Activated T-helper 1 cell treated with Interleukin-2 at 50 U/mL for 16 hours (primary cell): ENCODE measurements at places on chromosomes 6 and 20.
A peak's percentile ranks its signal among the peaks of the same experiment; 100 is the strongest.

DNA sequence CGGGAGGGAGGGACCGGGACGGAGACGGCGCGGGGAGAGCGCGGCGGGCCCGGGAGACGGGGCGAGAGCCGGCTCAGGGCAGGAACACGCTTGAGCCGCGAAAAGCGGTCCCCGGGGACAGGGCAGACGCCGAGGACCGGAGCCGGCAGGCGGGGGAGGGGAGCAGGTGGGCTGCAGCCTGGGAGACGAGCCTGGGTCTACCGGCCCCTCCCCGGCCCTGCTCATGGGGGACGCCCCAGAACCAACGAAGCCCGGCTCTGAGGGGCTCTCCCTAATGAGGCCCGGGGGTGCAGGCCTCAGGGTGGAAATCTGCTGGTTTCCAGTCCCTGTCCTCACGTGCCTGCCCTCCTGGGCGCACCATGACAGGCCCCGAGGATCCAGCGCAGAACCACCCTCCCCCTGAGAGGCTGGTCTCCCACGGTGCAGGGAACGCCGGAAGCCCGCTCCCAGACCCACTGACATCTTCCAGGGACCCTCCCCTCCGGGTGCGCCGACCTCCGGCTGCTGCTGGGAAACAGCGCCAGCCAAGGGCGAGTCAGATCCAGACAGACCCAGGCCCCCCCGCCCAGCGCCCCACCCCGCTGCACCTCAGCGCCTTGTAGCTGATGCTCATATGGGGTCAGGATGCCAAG lies 571 bp upstream of the EEF1A2 start:
- DNase-seq: no peak

DNA sequence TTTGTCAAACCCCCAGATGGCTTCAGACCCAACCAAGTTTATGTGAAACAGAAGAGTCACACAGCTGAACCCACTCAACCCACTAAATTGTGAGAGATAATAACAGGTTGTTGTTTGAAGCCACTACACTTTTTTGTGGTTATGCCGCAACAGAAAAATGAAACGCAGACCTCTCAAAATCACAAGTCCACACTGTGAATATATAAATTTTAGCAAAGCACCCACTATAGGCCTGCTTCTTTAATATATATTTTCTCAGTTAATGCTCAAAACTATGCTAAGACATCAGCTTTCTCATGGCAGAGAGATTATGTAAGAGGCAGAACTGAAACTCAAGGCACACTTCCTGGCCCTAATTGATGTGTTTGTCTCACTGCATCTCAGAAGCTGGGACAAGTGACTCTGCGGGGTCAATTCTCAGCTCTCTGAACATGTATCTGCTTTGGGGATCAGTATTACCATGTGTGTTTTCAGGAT lies 27.7 kb downstream of the MAP3K5 start:
- no peak for DNase-seq

DNA sequence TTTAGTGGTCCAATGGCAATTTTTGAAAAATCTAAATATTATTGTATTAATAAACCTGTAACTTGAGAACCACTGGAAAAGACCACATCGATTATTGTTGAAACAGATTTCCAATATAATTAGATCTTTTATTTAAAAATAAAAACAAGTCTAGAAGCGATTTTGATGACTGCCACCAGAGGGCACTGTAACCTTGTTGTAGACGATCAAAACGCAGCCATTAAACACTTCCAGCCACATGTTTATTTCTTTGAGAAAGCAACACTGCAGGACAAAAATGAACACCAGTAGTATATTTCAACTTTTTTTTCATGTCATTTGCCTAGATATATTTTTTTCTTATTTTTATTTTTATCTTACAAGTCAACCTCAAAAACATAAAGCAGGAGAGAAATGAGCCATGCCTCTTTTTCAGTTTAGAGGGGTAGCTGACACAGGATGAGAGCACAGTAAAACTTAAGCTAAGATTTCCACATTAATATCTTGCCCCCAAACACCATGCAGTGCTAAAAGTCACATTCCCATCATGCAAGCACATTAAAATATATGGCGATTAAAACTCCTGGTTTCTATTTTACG lies 115.4 kb downstream of the OPRM1 start:
- peak; percentile 28 for DNase-seq

DNA sequence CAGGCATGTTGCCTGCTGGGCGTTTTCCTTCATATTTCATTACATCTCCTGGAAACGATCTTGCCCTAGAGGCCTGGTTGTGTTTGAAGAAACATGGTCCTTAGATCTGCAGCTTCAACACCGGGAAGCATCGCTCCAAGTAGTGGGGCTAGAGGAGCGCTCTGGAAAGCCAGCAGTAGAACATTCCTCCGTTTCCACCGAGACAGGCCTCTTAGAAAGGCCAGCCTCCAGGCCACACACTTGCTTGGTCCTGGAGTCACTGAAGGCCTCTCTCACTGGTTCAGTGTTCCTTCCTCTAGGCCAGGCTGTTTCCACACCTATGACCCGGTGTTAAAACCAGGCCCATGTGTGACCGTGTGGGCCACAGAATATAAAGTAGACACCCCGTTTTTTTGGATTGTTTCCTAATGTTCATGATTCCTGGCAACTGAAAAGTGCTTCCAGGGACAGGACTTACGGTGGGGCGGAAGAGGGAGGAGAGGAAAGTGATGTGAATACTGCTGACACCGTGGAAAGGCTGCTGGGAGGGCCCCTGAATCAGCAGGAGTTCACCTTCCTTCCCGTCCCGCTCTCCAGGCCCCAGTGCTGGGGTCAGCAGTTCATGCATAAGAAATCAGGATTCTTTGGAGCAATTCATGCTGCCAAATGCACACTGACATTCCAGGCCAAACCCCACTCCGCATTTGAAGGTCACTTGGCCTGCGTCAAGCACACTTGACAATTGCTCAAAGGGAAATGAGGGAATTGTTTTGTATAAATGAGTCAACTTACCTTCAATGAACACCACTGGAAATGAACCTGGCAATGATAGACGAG lies 83.8 kb downstream of the IYD start:
- DNase-seq: no peak

DNA sequence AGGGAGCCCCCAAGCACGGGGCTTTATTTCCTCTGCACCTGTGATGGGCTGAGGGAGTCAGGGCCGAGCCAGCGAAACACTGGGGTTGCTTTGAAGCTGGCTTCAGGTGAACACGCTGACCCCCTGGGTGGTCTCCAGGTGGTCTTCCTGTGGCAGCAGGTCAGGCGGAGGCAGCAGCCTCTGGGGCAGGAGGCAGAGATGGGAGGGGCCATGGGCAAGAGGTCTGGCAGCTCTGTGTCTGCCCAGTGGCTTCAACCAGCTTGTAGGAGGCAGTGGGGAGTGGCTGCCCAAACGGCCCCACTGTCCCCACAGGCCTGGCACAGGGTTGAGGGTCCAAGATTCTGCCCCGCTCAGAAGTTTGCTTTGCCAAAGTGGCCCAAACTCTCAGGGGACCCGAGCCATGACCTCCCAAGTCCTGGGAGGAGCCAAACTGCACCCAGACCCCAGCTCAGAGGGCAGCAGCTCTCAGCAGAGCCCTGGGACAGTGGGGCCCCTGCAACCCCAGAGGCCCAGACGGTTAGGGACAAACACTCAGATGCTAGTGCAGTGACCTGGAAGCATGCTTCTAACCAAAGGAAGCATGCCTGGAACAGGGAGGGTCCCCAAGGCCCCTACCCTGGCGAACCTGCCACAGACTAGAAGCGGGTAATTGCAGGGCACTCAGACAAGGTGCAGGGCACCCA lies 15.3 kb downstream of the NTSR1 start:
- DNase-seq: no peak

DNA sequence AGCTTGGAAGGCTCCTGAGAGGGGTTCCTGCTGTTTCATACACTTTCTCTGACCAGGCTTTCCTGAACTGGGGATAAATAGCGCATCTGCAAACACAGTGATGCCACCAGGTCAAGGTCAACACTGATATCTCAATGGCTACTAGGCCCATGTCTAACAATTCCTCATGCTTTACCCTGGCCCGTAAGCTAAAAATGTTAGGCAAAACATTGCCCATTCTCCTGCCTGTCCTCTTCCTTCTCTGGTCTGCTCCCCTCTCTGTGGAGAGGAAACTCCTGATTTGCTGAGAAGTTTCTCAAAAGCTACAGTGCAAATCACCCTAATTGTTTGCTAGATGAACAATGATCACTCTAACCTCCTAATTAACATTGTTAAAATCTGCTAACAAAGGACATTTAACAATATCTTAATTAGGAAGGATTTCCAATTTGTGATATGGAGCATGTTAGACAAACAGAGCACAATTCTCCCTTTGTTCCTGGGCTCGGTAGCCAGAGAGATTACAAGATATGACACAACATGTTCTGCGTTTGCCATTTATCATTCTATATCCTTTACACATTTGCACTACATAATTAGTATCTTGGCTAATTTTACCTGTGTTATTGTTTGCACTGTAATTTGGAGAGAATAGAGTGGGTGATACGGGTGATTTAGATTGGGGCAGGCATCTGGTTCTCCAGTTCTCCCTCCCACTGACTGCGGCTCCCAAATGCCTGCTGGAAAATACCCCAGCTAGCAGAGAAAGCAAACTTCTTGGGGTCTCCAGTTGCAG lies 266.8 kb downstream of the CD83 start:
- DNase-seq: no peak

DNA sequence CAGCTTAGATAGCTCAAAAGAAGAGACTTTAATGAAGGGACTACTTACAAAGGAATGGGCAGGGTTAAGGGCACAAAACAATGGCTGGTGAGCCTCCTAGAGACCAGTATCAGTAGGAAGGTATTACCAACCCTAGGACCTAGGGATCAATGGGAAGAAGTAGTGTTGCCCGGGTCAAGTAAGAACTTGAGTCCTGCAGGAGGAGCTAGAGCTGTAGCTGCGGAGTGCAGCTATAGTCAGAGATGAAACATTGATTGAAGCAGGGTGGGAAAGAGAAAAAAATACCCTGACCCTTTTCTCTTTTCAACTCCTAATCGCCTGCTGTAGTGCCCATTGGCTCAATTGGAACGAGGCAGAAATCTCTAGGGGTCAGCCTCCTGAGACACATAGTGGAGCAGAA lies 144.0 kb downstream of the FLRT3 start:
- no peak for DNase-seq

DNA sequence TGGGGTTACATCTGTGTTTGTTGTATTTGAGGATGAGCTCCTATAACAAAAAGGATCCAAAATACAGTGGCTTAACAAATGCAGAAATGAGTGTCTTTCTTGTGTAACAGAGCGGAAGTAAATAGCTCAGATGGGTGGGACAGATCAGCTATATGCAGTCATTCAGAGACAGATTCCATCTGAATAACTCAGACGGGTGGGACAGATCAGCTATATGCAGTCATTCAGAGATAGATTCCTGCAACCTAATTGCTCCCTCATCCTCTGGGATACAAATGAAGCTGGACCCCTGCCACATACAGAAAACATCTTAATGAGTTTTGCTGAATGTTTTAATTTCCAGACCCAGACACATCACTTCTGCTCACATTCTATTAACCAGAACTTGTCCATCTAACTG lies 332.3 kb downstream of the BCKDHB start:
- DNase-seq: no peak

DNA sequence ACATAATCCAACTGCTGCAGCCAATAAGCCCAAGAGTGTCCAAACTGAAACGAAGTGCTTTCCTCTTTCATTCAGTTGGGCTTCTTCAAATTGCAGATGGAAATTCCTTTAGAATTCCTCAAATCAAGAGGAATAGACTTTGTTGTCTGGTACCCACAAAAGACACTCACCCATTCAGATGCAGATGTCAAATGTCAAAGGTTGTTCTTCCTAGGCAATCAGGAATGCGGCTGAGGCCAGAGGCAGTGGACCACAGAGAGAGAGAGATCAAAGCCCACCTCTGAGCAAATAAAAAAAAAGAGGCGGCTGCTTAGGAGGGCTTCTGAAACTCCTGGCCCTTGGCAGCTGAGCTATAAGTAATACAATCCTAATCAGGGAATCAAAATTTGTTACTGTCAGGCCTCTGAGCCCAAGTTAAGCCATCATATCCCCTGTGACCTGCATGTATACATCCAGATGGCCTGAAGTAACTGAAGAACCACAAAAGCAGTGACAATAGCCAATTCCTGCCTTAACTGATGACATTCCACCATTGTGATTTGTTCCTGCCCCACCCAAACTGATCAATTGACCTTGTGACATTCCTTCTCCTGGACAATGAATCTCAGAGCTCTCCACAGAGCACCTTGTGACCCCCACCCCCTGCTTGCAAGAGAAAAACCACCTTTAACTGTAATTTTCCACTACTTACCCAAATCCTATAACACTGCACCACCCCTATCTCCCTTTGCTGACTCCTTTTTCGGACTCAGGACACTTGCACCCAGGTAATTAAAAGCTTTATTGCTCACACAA lies 303.0 kb upstream of the GJE1 start:
- DNase-seq: no peak

- DNase-seq: no peak
Observed at GRCh38 chr6:104531646-104532045, 328.1 kb downstream of the HACE1 start.

DNA sequence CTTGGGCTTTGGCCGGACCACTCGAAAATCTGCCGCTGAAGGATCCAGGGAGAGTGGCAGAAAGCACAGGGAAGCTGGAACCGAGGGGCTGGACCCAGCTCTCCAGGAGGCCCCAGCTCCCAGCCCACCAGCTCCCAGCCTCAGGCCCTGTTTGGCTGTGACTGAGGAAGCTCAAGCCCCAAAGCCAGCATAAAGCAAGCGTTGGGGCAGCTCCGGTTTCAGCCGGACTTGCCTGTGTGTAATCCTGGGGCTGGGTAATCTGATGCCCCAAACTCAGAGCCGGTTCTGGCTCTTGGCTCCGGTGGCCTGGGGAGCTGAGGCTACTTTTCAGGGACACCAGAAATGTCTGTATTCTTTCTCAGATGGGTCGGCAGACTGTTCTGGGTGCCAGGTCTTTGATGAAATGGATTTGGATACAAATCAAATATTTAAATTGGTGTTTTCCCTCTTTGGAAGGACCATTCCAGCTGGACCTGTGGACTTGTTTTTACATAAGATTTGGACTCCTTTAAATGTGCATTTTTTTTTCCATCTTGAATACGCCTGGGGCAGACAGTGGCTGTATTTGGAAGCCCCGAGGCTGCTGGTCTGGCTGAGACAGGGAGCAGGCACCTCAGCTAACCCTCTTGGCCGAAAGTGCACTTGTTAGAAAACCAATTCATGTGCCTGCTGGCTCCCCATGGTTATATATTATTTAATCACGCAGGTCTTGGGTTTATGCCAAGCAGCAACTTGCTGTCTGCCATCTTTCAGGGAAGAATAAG lies 29.7 kb downstream of the RPP40 start:
- DNase-seq: no peak

- no peak for DNase-seq
Observed at GRCh38 chr6:129598244-129599187, 111.5 kb downstream of the ARHGAP18 start.

- DNase-seq: no peak
Observed at GRCh38 chr20:36672991-36673390, 27.0 kb upstream of the SLA2 start.

GRCh38 chr6:6584310-6585002 lies 4.1 kb upstream of the LY86 start:
- DNase-seq: no peak

- DNase-seq: no peak
Observed at GRCh38 chr20:34110025-34110744, 1.9 kb downstream of the EIF2S2 start.

DNA sequence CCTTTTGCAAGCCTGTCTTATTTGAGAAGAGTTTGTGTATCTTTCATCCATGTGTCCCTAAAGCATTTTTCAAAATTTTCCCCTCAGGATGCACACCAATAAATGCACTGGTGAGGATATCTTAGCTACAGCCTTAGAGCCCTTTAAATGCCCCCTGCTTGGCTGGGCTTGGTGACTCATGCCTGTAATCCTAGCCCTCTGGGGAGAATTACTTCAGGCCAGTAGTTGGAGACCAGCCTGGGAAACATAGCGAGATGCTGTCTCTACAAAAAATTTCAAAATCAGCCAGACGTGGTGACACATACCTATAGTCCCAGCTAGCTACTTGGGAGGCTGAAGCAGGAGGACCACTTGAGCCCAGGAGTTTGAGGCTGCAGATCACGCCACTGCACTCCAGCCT lies 33.8 kb upstream of the PLCB4 start:
- DNase-seq: no peak
